ENCODE measurements at places on chromosomes 2 and 18.

GRCh38 chr18:31633392-31634330, 42.0 kb downstream of the TTR start:
- no peak for DNase-seq

- DNase-seq: no peak
Measured at GRCh38 chr2:162149940-162150339, 2.1 kb downstream of the GCG start.

DNA sequence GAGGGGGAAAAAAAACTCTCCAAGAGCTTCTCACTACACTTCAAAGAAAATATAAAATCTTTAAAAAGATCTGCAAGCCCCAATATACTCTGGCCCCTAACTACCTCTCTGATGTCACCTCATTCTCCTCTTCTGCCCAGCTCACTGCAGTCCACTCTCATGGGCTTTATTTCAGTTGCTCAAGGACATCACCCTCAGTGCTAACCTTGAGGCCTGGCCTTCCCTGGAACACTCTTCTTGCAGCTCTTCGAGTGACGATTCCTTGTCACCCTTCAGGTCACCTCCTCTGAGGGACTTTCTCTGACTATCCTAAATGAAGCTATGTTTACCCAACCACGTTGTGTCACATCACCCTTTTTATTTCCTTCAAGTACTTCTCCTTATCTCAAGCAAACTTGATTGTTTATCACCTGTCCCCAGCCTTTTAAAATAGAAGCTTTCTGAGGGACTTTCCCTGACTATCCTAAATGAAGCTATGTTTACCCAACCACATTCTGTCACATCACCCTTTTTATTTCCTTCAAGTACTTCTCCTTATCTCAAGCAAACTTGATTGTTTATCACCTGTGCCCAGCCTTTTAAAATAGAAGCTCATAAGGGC, 10.4 kb downstream of the RTTN start:
- DNase-seq: no peak

DNA sequence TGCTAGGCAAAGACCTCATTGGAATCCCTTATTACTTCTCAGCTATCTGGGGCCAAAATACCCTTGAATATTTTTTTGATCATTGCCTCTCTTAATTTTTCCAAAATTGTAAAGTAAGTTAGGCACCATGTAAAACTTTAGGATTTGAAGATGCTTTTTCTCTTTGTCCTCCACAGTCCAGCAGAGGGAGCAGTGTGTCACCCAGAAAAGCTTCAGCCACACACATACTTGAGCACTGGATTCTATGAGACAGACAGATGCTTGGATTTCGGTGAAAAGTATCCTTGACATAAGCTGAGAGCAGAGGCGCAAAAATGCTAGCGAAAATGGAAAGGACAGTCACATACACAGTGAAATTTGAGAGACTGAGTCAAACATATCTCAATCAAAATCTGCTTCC, 74.7 kb upstream of the KCNJ3 start:
- DNase-seq: no peak

- no peak for DNase-seq
Measured at GRCh38 chr2:101569886-101570520, 95.1 kb upstream of the RFX8 start.

DNA sequence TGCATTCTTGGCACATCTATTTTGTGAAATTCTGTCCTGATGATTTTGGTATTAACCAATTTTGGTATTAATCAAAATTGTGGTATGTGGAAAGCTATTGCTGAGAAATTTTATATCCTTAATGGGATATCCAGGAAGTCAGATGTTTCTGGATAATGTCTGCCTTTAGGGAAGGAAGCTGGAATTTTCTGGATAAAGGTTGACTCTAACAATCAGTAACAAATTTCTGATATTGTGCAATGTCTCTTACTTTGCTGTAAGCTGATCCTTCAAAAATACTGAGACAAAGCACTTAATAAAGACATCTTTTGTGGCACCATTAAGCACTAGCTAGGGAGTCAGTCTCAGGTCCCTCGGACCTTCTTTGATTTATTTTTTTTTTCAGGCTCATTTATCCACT, 100.8 kb upstream of the UGP2 start:
- DNase-seq: no peak

- no peak for DNase-seq
Measured at GRCh38 chr18:3541549-3542386, 91.8 kb downstream of the TGIF1 start.

DNA sequence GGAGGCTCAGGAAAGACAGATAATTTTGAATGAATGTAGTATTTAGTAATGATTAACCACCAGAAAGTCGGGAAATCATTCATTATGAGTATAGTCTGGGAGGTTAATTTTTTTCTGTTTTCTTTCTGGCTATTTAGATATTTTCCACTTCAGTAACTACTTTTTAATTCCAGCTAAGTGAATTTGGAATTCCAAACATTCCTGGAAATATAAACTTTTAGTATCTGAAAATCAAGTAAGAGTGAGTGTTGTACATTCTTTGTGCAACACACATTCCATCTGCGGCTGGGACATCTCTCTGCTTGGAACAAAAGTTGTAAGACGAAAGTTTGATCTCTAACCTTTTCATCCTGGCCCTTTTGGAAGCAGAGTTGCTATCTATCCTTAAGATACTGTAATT, 275.7 kb upstream of the SPRED2 start:
- no peak for DNase-seq

DNA sequence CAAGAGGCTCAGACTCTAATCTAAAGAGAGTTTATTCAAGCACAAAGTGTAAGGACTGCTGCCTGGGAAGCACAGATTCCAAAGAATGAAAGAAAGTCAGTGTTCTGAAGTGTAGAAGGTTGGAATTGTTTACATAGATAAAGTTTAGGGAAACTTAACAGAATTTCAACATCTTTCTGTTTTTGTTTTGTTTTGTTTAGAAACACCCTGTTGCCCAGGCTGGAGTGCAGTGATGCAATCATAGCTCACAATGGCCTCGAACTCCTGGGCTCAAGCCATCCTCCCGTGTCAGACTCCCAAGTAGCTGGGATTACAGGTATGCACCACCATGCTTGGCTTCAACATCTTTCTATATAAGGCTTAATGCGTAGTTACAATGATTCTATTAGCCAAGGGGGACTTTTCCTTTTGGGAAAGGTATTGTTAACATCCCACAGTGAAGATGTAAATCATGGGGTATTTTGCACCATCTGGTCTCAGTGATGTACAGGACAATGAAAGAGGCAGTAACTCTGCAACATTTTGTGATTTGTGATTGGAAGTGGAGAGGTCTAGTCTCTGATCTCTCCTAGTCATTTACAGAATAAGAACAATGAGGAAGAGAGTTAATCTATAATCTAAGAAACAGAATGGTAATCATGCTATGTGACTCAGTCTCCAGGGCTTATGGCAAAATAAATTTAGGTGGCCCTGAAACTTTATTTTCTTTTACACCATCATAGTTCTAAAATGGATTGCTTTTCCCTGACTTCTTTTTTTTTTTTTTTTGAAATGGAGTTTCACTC, 45.6 kb upstream of the MSH6 start:
- DNase-seq: no peak

DNA sequence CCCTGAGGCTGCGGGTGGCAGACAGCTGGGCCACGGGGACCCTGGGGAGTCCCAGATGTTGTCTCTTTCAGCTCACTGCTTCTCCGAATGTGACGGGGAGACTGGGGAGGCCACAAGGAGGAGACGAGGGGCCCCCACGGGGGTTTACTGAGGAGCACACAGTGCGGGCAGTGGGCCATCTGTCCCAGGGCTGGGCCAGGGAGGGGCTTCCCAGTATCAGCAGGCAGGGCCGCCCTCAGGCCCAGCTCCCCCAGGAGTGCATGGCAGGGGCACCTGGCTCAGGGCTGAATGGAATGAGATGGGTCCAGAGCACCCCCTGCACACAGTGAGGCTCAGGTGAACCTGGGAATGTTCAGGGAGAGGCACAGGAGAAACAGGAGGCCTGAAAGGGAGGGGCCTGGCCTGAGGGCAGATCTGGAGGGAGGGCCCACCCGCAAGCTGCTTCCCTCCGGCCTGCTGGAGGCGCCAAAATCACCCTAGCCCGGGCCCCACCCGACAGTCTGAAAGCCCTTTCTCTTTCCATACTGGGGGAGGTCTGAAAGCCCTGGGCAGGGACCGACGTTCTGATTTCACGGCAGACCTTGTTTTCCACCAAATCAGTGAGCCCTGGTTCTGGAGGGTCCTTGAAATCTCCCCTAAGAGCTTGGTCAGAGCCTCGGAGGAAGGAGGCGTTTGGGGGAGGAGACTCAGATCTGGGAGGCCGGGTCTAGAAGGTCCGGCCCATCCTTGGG, 35.5 kb upstream of the PTMA start:
- no peak for DNase-seq

- DNase-seq: no peak
Measured at GRCh38 chr2:41711736-41712135, 336.1 kb upstream of the PKDCC start.

- no peak for DNase-seq
Measured at GRCh38 chr2:74188018-74188601, 9.4 kb upstream of the MOB1A start.

GRCh38 chr2:204313256-204313655, 232.0 kb upstream of the PARD3B start:
- DNase-seq: no peak

- DNase-seq: no peak
Measured at GRCh38 chr2:194105358-194105757, 1551.7 kb upstream of the SLC39A10 start.

- no peak for DNase-seq
Measured at GRCh38 chr2:142483653-142484052, 352.8 kb upstream of the LRP1B start.

DNA sequence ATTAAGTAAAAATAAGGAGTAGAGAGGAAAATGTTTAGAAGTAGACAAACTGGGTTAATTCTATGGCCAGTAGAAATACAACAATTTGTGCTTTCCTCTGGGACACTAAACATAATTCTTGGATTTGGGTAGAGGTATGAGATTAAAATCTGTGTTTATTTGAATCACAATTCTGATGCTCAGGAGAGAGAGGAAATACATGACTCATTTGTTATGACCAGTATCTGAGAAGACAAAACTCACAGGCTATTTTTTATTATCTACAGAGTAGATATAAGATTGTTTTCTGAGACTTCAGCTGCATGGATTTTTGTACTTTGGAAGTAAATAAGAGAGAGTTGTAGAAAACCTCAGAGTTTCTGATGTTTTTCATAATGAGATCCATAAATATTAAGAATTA, 315.7 kb upstream of the CWC22 start:
- DNase-seq: no peak

DNA sequence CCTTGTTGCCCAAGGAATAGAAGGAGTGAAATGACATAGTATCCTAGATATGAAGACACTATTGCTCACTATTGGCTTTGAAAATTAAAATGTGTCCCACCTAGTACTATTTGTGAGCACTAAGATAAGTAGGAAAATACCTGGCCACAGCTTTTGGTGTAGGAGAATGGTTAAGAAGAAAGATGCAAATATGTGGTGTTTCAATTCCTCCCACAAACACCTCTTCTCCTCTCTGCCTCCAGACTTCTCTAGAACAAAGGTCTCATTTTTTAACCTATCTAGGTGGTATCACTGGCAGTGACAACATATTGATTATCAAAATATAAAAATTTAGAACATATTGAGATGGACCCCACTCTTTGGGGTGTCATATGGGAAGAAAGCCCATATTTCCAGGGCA, 929.9 kb upstream of the FANCL start:
- no peak for DNase-seq

DNA sequence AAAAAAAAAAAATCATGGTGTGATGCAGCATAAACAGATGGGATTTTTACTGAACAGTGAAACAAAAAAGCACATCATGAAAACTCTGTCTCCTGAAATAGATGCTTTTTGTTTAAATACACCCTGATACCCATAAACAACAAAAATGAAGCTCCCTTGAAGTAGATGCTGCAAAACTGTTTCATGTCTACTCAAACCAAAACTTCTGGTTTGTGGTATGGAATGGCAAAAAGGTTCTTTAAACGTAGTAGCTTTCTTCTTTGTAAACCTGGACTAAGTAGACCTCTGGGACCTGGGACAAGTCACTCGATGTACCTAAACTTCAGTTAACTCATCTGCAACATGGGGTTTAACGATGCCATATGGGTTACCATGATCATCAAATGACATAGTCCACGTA, 64.4 kb upstream of the RAPH1 start:
- no peak for DNase-seq

DNA sequence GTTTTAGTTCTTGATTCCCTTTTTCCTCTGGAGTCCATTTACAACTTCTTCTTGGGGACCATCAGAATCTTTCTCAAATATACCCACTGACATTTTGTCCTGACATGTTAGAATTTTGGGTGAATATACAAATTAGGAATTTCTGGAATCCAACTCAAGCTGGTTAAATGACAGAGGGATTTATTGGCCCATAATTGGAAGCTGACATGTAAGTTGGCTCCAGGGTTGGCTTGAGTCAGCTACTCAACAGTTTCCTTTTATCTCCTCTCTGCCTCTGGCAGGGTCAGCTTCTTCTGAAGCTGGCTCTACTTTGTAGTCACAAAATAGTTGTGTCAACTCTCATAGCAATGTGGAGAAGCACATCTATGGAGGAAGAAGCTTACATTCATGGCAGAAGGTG, 36.6 kb upstream of the PPP1R1C start:
- no peak for DNase-seq

GRCh38 chr2:151157000-151157735, 104.5 kb downstream of the RBM43 start:
- DNase-seq: no peak

DNA sequence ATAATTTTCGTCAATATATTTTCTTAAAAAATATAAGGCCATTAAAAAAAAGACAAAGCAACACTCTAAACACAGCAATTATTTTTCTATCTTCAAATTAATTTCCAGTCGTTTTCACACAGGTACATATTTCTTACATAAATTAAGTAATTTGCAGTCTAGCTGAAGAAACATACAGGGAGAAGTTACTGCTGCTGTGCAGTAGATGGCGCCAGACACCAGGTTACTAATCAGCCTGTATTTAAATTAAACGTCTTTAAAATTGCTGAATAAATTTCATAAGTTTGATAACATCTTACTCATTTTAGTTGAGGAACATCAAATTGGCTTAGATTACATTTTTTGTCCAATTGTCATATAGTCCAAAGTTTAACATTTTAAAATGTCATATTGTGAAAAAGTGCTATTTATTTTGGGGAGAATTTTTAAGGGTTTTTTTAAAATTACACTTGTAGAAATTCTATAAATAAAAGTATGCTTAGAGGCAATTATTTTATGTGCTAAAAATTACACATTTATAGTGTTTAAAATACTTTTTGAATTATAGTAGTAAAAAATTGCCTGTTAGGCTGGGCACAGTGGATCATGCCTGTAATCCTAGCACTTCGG, 88.4 kb downstream of the PMAIP1 start:
- peak; percentile 16 for DNase-seq
